ENCODE measurements at places on chromosomes 3 and 15. TPM values are rescaled to one million over a fixed set of nuclear protein-coding genes. Genes with fewer than 3 reads are reported as not detected.

DNA sequence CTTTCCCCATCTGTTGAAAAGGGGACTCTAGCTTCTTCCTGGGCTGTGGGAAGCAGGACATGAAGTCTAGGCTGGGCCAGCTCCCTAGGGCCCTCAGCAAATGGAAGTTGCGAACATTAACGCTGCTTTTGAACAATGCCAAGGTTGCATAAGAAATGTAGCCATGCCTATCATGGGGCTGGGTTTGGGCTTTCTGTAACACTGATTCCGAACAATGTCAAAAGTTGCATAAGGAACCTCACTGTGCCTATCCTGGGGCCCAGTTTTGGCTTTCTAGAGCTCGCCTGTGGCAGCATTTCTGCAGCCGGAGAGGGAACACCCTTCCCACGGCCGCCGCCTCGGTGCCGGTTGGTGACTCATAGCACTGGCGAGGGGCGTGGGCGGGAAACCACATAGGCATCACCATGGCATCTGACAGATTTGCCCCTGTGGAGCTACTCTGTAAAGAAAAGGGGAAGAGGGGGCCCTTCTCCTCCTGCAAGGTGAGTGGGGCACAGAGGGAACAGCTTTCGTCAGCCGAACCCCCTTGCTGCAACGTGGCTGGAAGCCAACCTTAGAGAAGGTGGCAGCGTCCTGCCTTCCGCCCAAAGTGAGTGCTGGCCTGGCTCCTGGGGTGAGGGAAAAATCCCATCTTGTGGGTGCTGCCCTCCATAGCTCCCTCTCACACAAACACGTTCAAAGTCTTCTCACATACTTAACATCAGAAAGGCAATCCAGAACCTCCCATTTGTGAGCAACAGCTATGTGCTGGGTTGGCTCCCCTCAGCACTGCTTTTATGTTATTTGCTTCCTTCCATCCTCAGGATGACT lies 46.6 kb upstream of the ATP2B2 start:
- DNase-seq: peak; percentile 63

- no peak for DNase-seq
These were observed at the start of gene SAMMSON for GRCh38 chr3:69999140-70000027. TSS of gene SAMMSON (plus strand) at chr3:69999733.

GRCh38 chr15:33400941-33401340 lies 90.2 kb downstream of the RYR3 start:
- DNase-seq: no peak

- peak; percentile 93 for DNase-seq
These were observed 86.6 kb downstream of the FNDC3B start for GRCh38 chr3:172125963-172126457.

- DNase-seq: no peak
These were observed 22.6 kb upstream of the FSTL1 start for GRCh38 chr3:120473389-120473788.

CEP19 gene
- 1.6 TPM for total RNA-seq

GRAMD2A gene
- 0.71 TPM for total RNA-seq
